Large intestine (tissue), 12 donors: ENCODE measurements at places on chromosomes 12 and 14.
A peak's percentile ranks its signal among the peaks of the same experiment; 100 is the strongest.

GRCh38 chr12:87603727-87604126 is 425.5 kb downstream of the C12orf50 start:
- DNase-seq: no peak

GRCh38 chr12:12007713-12008231 is 63.0 kb upstream of the BCL2L14 start:
- no peak for DNase-seq

GRCh38 chr14:23142826-23143225 is 23.8 kb upstream of the CEBPE start:
- DNase-seq: no peak

DNA sequence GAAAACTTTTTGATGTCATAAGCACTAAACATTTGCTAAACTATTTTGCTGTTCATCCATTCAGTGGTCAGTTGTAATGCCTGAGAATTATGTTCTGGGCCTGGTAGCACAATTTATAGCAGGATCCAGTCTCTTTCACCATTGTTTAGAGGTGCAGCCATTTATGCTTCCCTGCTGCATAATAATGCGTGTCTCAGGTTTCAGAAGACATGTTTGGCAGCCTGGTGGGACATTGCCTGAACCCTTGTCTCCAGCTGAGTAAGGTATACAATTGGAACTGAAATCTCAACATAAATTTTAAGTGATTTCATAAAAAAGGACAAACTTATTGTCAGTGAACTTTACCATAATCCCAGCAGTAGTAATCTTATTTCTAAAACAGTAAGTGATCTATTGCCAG is 94.8 kb downstream of the POLR3B start:
- no peak for DNase-seq

GRCh38 chr12:102769323-102769916 is 147.6 kb downstream of the PAH start:
- no peak for DNase-seq

- DNase-seq: no peak
Measured at GRCh38 chr12:128813883-128814282, 9.9 kb downstream of the SLC15A4 start.

DNA sequence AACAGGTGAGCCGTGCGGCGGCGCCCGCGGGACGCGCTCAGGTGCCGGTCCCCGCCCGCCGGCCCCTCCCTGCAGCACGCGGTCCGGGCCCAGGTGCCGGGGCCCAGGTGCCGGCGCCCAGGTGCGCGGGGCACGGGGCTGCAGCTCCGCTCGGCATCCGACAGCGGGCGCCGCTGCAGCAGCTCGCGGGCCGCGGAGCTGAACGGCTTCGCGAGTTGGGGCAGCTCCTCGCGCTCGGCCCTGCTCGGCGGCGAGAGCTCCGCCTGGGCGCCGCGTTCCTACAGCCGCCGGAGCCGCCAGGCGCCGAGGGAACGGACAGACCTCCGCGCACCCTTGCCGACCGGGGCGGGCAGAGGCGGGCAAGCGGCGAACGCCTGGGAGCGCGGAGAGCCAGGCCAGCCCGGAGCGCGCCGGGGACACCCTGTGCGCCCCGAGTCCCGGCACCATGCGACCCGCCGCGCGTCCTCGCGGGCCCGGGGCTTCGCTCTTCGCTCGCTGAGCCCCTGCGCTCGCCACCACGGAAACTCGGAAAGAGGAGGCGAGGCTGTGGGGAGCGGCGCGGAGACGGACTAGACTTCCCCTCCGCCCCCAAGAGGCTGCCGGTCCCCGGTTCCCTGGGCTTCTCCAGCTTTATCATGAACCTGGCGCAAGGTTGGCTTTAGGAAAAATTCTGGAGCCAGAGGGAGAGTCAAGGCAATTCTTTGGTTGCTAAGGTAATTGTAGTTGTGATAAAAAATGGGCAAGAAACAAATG is at the start of gene RGS6:
Gene RGS6 (plus strand): TSS at position 201 of the 753 bp plus-strand sequence.
- peak; percentile 71 for DNase-seq

- DNase-seq: no peak
Measured at GRCh38 chr14:47626151-47627035, 49.0 kb downstream of the MDGA2 start.

GRCh38 chr12:65611396-65611795 is 212.9 kb upstream of the HMGA2 start:
- DNase-seq: no peak

- DNase-seq: no peak
Measured at GRCh38 chr14:39880106-39880695, 448.0 kb upstream of the FBXO33 start.

DNA sequence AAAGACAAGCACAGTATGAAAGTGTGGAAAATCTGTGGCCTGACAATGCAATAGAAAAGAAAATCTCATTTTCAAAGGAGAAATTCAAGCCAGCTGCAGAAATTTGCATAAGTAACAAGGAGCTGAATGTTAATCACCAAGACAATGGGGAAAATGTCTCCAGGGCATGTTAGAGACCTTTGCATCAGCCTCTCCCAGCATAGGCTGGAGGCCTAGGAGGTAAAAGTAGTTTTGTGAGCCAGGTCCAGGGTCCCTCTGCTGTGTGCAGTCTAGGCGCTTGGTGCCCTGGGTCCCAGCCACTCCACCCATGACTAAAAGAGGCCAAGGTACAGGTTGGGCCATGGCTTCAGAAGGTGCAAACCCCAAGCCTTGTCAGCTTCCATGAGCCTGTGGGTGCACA is 58.3 kb downstream of the TESPA1 start:
- no peak for DNase-seq

- no peak for DNase-seq
Measured at GRCh38 chr12:92075425-92075914, 70.2 kb downstream of the BTG1 start.

DNA sequence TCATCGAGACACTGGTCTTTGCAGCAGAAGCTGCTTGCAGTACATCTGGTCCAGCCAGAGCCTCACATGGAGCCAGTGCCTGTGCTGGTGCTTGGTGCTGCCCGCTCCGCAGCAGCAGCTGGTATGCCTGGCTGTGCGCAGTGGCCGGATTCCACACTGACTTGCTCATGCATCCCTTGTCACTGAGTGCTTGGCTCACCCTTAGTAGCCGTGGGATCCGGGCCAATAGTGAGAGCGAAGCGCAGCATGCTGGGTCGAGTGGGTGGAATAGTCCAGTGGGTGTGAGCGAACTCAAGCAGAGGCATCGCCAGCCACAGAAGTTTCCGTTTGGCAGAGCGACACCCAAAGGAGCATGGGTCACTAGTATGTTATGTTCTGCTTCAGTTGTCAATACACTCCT is 10.1 kb upstream of the FBXO33 start:
- DNase-seq: no peak

DNA sequence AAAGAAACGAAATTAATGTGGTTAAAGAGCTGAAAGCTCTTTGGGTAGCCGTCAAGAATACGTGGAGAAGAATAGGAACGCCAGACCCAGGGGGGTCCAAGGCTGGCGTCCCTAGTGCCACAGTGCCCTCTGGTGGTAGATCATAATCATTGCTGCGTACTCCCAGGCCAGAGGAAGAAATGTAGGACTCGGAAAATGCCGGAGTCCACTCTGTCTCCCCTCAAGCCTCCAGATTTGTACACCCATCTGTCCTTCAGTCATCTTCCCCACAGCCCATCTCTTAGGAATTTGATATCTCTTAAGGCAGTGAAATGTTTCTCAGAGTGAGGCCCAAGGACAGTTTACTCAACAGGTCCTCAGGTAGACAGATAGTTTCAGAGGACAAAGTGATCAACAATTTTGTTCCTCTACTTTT is 25.4 kb upstream of the PLEKHG6 start:
- DNase-seq: peak; percentile 72

GRCh38 chr12:29733060-29733459 is 50.7 kb downstream of the TMTC1 start:
- no peak for DNase-seq

DNA sequence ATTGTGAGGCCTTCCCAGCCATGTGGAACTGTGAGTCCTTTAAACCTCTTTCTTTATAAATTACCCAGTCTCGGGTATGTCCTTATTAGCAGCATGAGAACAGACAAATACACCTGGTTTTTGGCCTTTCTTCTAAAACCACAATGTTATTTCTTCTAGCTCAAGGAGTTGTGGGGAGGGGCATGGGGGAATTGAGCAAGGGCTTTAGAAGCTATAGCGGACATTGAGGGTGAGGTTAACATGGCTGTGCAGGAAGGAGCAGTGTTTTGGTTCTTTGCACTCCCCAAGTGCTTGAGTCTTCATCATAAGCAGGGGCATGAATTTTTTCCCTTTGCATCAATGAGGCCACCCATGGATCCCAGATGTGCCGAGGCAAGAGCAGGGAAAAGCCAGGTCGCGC is 86.8 kb downstream of the SPRING1 start:
- DNase-seq: no peak

GRCh38 chr14:61864329-61864898 is 102.2 kb downstream of the SNAPC1 start:
- DNase-seq: no peak

DNA sequence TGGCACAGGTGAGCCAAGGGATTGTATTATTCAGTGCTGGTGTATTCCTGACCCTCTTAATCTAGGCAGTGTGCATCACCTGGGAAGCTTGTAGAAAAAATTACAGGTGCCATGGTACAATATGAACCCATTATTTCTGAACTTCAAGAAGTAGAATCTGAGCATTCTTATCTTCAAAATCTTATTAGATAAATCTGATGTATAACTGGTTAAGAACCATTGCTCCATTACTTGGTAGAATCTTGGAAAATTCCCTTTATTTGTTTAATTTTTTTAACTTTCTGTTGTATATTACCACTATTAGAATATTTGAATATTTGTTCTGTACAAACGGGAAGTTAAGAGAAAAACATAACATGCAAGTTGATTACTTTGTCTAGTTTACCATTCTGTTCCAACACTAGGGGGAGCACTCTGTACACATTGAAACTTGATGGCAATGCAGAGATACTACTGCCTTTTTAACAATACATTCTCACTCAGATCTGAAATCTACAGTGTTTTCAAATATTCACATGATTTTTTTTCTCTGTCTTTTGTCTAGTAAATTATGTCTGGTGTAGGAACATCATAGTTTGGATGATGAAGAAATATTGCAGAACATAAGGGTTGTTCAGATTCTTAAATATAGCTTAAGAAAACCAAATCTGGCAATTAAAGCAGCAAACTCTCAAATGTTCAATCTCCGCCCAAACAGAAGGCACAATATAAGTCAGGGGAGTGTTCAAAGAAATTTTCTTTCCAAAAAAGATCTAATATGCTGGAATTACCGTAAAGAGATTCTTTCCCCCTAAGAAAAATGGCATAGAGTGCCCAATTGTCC is 196.6 kb downstream of the PCNX1 start:
- DNase-seq: peak; percentile 47

- no peak for DNase-seq
Measured at GRCh38 chr14:37974421-37974820, 233.3 kb upstream of the SSTR1 start.

DNA sequence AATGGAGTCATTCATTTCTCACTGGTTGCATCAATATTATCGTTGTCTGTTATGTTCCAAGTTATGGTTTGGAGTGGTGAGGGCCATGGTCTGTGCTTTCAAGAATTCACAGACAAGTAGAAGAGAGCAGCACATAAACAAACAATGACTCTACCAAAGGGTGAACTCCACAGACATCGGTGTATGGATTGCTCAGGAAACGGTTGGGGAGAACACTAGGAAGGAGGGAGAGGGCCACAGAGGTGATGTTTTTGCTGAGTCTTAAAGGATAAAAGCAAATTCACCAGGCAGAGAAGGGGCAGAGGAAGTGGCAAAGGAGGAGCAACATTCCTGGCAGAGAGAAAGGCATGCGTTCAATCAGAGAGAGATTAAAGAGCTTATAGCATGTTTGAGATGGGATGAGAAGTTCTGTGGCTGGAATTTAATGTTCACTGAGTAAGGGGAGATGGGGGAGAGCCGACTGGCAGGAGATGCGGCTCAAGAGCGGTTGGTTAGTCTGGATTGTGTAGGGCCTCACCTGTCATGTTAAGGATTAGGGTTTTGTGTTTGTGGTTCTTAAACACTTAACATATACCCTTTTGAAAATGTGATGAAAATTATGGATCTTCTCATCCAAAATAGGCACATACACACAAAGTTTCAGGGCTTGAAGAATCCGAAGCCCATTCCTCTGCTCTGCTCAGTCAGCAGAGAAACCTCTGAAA is 42.3 kb upstream of the FRMD6 start:
- DNase-seq: no peak

DNA sequence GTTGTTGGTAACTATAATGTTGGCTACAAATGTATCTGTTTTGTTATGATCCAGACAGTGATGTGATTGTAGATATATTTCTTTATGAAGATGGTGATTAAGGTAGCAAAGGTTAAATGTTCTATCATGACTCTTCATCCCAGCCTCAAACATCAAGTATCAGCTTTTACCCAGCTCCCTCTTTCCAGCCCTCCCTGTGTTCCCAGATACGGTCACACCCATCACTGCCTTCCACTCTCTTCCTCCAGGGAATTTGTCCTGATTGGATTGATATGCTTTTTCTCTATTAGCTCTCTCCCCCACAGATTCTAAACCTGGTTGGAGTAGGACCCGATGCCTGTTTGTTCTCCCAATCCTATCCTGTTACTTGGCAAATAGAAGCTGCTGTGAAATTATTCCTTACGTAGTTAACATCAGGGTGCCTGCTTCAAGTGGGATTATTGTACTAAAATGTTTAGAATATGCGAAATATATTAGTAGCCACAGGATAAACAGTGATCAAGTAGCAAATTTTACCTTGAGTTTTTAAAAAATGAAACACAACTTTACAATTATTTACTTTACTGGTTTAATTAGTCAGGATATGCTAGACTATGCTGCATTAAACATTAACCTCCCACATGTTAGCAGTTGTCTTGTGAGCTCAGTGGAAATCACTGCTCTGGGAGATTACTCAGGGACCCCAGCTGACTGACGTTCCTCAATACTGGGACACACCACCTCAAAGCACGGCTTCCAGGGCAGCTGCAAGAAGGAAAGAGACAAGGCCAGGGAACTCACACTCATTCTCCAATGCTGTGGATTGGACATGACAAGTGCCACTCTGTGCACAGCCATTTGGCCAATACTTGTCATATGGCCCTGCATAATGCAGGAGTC is 165.3 kb downstream of the ALX1 start:
- DNase-seq: peak; percentile 45

DNA sequence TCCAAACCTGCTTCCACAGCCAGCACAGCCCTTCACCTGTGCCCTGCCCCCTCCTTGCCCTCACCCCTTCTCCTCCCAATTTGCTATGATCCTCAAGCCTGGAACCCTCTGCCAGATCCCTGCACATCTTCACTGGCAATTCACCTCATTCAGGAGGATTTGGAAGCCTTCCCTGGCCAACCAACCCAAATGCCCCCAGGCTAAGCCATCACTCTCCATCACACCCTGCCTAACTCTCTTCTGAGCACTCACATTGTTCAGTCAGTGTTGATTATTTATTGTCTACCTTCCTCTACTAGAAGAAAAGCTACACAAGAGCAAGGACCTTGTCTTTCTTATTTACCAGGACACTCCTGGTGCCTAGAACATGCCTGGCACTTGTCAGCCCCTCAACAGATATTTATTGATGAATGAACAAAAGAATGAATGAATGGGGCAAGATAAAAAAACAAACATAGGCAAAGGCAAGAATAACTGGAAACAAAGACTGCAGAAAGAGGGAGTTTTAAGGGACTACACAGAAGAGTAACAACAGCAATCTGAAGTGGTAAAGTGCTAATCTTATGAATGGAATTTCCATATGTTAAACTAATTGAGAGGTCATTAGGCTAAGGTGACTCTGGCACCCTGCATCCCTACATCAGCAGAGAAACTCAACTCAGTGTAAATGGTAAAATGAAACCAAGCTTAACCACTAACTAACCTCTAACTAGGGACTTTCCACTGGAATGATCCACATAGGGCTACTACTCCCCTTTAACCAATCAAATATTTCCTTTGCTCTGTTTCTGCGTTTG is 33.4 kb downstream of the TMTC1 start:
- DNase-seq: no peak

GRCh38 chr12:95700316-95700785 is 90.2 kb downstream of the NTN4 start:
- no peak for DNase-seq

GRCh38 chr14:80862983-80863382 is 78.6 kb downstream of the CEP128 start:
- no peak for DNase-seq
